Amniotic epithelial cell (primary cell): ENCODE measurements at places on chromosomes 4 and X.

DNA sequence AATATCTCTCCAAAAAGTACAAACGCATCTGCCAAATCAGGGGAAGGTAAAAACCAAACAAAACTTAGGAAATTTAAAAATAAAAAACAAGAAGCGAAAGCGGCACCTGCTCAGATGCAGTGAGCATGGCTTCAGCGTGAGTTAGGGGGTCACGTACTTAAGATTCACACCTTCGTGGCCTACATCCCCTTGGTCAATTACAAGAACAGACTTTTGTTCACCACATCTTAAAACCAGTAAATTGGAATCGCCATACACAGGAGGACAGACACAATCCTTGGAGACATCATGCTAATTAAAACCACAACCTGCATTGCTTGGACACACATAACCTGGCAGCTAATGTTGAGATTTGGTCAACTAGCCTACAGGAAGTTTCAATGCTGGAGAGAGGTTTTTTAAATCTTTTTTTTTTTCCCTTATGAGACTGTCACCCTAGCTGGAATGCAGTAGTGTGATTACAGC lies 12.5 kb upstream of the SEL1L3 start:
- no peak for DNase-seq

GRCh38 chrX:44903830-44904530 lies 31.0 kb downstream of the KDM6A start:
- DNase-seq = no peak

GRCh38 chrX:38660395-38661102 lies 99.2 kb downstream of the TSPAN7 start:
- DNase-seq = no peak

DNA sequence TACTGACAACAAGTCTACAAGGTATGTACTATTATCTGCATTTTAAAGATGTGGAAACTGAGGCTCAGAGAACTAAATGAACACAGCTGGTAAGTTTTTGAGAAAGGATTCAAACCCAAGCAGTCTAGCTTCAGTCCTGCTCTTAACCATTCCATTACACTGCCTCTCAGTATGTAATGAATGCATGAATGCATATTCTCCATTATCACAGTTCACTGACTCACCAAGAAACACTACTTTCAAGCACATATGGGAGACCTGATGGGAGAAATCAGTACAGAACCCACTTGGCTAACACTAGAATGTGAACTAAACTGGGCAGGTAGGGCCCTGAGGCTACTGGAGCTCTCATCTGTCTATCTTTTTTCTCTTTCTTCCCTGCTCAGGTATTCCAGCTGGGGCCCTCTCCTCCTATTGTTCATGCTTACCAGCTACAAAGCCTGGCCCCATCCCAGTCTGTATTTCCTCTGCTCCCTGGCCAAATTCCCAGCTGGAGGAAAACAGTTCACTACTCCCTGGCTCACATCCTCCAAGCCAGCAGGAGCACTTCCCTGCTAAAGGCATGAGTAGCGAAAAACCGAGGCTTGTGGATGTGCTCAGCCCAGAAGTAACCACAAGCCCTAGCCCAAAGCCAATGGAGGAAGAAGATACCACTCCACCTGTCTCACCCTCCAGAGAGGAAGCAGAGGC lies 178.2 kb upstream of the ARHGEF9 start:
- DNase-seq = no peak
